Retinal pigment epithelial cell (primary cell): ENCODE measurements at places on chromosomes 16 and 17.

- no peak for DNase-seq
Measured at GRCh38 chr17:38921756-38922411, 3.5 kb upstream of the LASP1NB start.

DNA sequence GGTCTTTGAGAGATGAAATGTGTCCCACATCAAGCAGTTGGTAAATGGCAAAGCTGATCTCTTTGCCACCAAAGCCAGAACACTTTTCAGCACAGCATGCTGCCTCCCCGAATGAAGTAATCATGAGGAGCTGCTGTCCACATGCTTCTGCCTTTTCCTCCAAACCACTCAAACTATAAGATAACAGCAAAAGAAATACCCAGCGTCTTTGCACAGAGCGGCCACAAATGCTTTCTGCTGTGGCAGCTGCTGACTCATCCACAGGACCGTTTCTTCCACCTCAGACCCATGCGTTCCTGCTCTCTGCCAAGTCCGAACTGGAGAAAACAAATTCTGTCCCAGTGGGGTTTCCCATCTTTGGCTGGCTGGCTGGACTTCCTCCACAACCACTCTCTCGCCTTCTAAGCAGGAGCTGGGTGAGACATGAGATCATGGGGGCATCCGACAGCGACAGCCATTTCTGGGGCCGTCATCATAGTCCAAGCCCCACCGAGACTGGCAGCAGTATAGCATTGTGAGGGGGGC, 27.1 kb downstream of the TBC1D3B start:
- DNase-seq = no peak

DNA sequence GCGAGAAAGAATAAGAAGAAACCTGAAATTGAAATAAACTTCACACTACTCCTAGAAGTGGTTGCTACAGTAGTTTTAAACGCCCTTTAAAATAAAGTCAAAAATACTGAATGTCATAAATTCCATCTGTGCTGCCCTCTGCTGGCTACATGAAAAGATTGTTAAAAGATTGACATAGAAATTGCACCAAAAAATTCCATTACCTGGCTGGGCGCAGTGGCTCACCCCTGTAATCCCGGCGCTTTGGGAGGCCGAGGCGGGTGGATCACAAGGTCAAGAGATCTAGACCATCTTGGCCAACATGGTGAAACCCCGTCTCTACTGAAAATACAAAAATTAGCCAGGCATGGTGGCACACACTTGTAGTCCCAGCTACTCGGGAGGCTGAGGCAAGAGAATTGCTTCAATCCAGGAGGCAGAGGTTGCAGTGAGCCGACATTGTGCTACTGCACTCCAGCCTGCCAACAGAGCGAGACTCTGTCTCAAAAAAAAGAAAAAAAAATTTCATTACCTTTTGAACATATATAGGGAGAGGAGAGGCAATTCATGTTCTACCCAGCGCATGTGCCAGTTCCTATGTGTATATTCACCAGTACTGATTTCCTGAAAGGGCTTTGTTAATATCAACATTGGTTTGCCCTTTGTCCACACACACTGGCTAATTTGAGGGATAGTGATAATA, 36.5 kb downstream of the CYTH1 start:
- DNase-seq = no peak

- no peak for DNase-seq
Measured at GRCh38 chr17:6160911-6161855, 91.0 kb downstream of the WSCD1 start.

- DNase-seq = no peak
Measured at GRCh38 chr17:75642784-75643642, 9.8 kb downstream of the SMIM5 start.

GRCh38 chr17:77610518-77610893, 348.0 kb upstream of the TNRC6C start:
- DNase-seq = no peak

- no peak for DNase-seq
Measured at GRCh38 chr16:89031715-89032659, 55.0 kb upstream of the CBFA2T3 start.
